ENCODE measurements at places on chromosomes 11 and 22.

- no peak for DNase-seq
These were observed 9.4 kb upstream of the LGR4 start for GRCh38 chr11:27481992-27482391.

GRCh38 chr11:9646324-9646723, 17.6 kb upstream of the SWAP70 start:
- DNase-seq: no peak

DNA sequence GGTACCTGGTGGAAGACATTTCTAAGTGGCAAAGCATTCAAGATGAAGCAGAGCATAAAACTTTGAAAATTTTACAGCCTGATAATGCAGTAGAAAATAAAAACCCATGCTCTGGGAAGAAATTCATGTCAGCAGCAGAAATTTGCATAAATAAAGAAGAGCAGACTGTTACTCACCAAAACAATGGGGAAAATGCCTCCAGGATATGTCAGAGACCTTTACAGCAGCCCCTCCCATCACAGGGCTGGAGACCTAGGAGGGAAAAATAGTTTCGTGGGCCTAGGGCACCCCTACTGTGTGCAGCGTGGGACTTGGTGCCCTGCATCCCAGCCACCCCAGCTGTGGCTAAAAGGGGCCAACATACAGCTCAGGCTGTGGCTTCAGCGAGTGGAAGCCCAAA, 5.4 kb upstream of the DKK3 start:
- no peak for DNase-seq

DNA sequence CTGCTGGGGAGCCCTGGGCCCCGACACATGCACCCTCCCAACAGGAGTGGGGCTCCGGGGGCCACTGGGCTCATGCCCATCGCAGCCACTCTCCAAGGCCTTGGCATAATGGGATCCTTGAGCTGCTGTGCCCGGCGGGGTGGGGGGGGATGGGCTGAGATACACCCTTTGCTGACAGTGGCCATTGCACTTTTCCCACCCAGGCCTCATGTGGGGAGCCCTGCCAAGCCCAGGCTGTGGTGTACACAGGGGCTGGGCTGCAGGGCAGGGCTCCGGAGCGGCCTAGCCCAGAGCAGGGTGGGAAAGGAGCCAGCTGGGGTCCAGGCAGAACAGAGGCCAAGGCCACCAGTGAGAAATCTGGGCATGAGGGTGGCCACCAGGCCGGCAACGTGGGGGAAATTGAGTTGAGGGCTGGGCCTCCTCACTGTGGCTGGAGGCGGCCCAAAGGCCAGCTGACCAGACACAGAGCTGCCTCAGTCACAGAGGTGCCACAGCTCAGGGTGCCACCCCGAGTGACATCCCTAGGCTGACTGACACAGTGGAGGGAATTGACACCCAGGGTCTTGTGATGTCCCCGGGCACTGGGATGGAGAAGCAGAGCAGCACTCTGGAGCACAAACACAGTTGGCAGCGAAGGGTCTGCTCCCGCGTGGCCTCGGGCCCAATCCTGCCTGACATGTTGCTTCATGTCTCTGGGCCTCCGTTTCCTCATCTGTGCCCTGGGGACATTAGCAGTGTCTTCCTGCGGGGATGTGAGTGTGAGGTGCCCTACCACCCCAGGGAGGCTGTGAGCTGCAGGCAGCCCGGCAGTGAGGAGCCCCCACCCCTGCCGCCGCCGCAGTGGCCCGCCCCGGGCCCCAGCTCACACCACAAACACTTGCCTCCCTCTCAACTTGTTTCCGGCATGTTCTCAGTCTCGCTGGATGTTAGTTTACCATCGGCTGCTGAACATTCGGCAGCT, 30.4 kb downstream of the RTN4R start:
- no peak for DNase-seq

All from liver (tissue), 10 donors.